ENCODE measurements at places on chromosomes 1 and 21.

DNA sequence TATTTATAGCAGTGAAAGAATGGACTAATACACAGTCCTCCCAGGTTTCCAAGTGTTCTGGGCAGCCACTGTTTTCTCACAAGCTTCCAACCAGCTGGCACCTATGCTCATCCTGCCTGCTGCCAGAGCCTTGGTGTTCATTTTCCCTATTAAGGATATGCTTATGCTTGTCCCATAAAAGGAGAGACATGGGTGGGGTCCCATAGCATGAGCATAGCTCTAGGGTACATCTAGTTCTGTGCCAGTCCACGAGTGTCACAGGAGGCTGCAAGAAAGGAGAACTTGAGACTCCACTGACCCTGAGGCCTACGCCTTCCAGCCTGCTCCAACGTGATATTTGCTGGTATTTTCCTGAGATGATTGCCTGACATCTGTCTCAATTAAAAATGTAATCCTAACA lies 192.4 kb upstream of the PTGFR start:
- no peak for DNase-seq

DNA sequence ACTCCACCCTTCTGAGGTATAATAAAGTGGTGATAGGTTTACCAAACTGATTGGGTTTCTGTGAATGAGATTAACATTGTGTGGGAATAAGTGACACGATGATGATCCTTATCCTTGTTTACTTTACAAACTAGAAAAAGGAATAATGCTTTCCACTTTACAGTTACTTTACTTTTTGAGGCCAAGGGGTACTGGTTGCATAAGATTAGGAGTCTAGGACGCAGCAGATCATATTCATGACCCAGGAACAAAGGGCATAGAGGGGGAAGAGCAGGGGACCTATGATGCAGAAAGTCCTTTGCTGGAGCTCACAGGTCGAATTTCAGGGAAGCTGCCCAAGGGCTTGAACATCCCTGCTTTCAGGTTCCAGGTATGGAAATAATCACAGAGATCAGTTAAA lies 20.4 kb downstream of the FGGY start:
- no peak for DNase-seq

DNA sequence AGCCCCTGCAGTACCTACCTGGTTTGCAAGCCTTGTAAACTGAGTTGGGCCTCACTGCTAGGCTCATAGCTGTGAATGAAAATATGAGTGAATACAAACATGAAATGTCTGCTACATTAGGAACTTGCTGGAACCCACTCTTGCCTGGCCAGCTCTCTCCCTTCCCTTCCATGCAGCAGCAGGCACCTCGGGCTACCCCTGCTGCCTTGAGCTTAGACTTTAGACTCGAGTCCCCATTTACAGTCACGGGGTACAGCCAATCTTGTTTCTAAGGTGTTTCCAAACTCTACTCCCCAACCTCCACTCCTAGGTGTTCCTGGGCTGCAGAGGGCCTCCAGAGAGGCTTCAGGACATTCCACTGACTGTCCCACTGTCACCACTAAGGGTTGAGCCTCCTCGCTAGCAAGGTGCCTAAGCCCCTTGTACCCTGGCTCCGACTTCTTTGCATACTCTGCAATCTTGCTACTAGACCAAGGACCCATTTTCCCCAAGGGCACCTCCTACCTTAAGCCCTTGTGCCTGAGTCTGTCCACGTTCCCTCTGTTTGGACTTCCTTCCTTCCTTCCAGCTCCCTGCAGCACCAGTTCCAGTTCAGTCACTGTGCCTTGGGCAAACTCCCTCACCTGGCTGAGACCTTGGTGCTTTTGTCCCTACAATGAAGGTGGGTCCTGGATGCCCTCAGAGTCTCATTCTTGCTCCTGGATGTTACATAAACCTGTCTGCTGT lies 36.9 kb downstream of the CDK18 start:
- DNase-seq, result no peak

DNA sequence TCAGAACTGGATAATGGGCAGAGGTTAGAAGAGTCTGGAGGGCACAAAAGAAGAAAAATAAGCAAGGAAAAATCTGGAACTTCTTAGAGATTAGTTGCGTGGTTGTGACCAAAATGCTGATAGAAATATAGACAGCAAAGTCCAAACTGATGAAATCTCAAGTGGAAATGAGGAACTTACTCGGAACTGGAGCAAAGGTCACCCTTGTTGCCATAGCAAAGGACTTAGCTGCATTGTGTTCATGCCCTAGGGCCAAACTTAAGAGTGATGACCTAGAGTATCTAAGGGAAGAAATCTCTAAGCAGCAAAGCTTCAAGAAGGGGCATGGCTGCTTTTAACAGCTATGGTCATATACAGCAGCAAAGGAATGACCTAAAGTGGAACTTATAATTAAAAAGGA lies 180.0 kb downstream of the TTLL7 start:
- DNase-seq, result no peak

DNA sequence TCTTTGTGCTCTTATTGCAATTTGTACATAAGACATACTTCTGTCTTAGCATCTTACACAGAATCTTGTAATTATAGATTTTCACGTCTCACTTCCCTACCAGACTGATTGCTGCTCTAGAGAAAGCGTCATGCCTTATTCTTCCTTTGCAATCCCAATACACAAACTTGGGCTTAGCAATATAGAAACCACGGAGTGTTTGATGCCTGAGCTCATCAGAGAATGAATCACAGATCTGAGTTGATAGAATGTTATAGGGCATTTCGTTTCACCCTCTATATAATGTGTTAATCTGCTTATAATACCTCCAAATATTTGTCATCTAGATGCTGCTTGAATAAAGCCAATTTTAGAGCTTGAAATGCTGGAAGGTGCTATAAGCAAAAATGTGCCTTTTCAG lies 6.6 kb downstream of the FMO1 start:
- no peak for DNase-seq

GRCh38 chr1:96233422-96233821 lies 488.2 kb upstream of the PTBP2 start:
- no peak for DNase-seq

- DNase-seq, result no peak
Observed at GRCh38 chr21:46637952-46638746, 2.7 kb downstream of the PRMT2 start.
